ENCODE measurements at places on chromosomes 7 and 10. TPM values are rescaled to one million over a fixed set of nuclear protein-coding genes. Genes with fewer than 3 reads are reported as not detected.

STEAP1B gene
- total RNA-seq = 2.8 TPM

TMEM176A gene
- total RNA-seq = 70.7 TPM

TMEM140 gene
- total RNA-seq = 8.8 TPM

CFAP70 gene
- 0.76 TPM for total RNA-seq

PSTK gene
- total RNA-seq = 2.3 TPM

DNA sequence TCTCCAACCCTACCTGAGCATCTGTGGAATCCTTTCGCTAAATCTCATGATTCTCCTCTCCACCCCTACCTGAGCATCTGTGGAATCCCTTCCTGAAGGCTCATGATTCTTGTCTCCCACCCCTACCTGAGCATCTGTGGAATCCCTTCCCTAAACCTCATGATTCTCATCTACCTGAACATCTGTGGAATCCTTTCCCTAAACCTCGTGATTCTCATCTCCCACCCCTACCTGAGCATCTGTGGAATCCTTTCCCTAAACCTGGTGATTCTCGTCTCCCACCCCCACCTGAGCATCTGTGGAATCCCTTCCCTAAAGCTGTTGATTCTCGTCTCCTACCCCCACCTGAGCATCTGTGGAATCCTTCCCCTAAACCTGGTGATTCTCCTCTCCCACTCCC lies 342.0 kb downstream of the SDK1 start:
- no peak for DNase-seq

GRCh38 chr7:94676431-94676830 lies 20.5 kb upstream of the SGCE start:
- DNase-seq = no peak

DNA sequence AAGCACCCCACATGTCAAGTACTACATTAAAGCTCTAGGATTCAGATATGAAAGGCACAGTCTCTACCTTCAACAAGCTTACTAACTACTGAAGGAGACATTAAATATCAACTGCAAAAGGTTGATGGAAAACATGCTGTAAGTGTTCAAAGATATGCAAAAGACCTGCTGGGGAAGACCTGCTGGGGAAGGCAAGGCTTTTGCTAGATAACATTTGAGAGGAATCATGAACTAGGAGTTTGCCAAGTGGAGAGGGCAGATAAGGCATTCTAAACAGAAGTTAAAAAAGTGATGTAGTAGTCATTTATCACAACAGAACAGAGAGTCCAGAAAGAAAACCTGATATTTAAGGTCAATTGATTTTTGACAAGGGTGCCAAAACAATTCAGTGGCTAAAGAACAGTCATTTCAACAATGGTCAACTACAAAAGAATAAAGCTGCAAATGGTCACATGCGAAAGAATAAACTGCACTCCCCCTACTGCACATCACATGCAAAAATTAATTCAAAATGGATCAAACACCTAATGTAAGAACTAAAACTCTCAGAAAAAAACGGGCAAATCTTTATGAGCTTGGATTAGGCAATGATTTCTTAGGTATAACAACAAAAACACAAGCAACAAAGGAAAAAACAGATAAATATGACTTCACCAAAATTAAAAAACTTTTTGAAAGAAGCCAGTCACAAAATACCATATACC lies 23.0 kb upstream of the MSS51 start:
- DNase-seq = no peak

- no peak for DNase-seq
These were observed 900 bp upstream of the MICALL2 start for GRCh38 chr7:1459920-1460820.

- no peak for DNase-seq
These were observed 215.9 kb upstream of the C7orf33 start for GRCh38 chr7:148374396-148375259.

DNA sequence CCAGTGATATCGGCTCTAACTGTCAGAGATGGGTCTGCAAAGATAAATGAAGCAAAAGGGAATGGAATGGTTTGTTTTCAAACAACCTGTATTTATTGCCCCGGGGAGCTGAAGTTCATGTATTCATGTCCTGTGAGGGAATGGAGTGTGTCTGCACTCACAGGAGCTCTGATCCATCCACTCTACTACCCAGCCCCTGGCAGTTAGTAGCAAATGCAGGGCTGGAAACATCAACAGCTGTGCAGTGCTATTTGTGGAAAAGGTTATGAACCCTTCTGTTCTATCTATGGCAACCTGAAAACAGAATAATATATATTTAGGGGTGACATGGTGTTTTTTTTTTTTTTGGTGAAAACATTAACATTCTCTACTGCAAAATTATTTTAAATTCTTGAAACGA lies 9.8 kb downstream of the AGR2 start:
- DNase-seq = no peak

GRCh38 chr10:103784089-103784488 lies 71.3 kb downstream of the SH3PXD2A start:
- no peak for DNase-seq

DNA sequence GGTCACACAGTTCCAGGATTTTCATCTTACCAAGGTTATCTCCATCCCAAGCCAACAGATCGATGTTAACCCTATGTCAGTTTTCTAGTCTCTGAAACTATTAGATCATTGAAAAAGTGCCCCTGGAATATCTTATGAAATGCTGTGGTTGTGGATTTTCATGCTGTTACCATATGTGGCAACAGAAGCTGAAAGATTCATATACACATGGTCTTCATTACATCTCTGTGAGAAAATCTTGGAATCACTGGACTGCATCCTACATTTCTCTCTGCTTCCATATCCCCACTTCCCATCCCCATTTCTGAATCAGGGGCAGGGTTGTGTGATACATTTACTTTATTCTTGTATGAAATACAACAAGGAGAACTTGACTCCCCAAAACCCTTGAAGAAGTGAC lies 146.1 kb downstream of the SLC16A9 start:
- no peak for DNase-seq

GRCh38 chr7:105216786-105217185 lies 171.9 kb downstream of the SRPK2 start:
- DNase-seq = no peak

All from posterior vena cava (tissue), 2 donors.